ENCODE measurements at places on chromosomes 5 and 9.

GRCh38 chr5:122772446-122772845 is 2.4 kb upstream of the SNX2 start:
- DNase-seq: no peak

GRCh38 chr5:118611332-118611945 is 376.9 kb downstream of the DTWD2 start:
- DNase-seq: no peak

DNA sequence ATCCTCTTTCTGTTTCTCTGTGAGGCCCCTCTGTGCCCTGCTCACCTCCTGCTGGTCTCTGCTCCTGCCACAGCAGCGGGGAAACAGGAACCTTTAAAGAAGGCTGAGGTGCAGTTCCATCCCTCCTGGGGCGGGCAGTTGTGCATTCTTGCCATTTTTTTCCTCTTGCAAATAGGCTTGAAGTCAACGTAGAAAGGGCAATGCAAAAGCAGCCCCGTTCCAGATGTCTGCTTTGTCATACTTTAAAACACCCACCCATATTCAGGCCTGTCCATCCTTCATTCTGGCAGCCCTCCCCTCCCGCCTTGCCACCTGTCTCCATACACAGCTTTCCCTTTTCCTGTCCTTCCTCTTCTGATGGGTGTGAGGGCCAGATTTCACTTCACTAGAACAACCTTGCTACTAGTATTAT is 65.4 kb upstream of the KLF9 start:
- DNase-seq: no peak

DNA sequence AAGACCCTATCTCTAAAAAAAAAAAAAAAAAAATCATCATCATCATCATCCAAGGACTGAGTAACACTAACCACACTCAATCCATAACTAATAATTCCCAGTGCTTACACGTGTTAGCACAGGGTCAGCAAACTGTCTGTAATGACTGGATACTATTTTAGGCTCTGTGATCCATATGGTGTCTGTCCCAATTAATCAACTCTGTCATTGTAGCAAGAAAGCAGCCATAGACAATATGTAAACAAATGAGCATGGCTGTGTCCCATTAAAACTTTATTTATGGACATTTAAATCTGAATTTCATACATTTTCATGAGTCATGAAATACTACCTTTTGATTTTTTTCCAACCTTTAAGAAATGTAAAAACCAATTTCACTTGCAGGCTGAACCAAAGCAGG is 148.4 kb downstream of the SIL1 start:
- no peak for DNase-seq

DNA sequence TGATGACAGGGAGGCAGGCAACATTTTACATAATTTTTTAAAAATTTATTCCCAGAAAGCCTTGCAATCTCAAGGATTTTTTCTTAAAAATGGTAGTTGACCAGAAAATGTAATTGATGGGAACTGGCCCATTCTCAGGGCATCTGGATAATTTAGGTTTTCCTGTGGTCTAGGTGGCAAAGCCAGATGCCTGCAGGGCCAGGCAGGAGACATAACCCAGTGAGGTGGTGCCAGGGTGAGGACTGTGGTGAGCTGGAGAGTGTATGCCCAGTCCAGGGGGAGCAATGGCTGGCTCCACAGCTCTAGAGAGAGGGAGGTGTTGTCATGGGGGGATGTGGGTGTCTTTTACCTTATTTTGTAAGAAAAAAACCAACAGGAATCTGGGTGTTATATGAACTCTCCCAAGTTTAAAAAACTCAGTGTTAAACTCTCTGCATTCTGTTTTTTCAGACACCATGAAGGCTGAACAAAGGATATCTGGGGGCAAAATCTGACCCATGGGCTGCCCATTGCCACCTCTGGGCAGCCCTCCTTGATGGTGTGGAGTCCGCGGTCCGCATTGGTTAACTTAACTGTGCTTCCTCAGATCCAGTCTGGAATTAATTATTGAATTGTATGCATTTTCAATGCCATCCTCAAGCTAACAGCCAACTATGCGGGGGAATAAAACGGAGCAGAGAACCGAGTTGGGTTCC is 43.9 kb downstream of the BOD1 start:
- no peak for DNase-seq

- no peak for DNase-seq
These were observed 431.5 kb upstream of the SGCD start for GRCh38 chr5:155895484-155895883.

GRCh38 chr9:69674716-69675438 is 2.7 kb upstream of the APBA1 start:
- DNase-seq: no peak

DNA sequence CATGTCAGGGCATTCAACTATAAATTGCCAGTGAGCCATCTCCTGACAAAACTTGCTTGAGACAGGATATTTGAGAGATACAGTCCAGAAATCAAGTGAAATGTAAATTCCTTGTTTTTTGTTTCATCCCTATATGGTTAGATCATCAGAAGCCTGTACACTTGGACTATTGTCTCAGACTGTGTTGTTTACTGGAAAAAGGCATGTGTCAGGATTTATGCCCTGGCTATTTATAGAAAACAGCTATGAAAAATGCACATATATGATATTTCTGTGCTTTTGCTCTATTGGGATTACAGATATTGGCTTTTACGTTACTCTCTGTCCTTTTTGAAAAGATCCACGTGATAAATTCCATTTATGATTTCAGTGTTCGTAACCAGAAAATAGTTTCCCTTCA is 44.2 kb downstream of the IL31RA start:
- no peak for DNase-seq

DNA sequence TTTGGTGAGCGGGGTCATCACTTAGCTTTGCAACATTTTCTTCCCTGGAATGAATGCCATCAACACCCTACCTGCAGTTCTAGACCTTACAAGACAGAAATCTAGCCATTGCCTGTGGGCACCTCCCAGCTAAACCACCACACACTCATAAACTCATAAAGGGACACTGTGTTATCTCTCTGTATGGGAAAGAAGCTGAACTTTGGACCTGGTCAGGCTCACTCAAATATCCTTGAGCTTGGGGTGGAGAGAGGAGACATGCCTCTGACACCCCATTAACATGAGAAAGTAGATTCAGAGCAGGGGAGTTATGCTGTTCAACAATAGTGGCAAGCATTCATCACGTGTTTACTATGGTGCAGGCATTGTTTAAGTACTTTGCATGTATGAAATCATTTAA is 205.6 kb downstream of the ZNF462 start:
- no peak for DNase-seq

GRCh38 chr5:138789771-138790242 is 36.6 kb downstream of the CTNNA1 start:
- DNase-seq: peak; percentile 13

DNA sequence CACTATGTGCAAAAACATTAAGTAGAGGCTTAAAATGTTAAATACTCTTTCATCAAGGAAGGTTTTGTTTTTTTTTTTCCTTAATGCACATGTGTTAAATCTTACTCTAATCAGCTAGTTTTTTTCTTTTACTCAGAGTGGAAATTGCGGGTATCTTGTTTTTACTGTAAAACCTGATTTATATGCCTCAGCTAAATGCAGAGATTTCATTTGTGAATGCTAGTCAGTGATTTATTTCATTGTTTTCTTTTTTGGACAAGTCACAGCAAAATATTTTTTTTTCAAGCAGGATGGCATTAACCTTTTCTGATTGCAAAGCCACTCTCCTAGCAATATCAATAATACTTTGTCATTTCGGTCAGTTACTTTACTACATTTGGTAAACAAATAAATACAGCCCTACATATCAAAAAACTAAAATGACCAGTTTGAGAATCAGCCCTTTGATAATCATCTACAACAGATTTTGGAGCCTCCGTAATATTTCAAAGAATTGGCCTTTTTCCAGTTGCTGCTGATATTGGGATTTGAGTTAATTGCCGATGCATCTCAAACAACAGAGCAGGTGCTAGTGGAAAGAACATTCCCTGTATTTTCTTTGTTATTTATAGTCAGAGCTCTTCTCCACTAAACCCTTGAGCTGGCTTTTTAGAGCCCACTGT is 579.2 kb upstream of the ZNF608 start:
- DNase-seq: no peak

GRCh38 chr5:136042665-136043121 is 13.9 kb downstream of the TGFBI start:
- no peak for DNase-seq

DNA sequence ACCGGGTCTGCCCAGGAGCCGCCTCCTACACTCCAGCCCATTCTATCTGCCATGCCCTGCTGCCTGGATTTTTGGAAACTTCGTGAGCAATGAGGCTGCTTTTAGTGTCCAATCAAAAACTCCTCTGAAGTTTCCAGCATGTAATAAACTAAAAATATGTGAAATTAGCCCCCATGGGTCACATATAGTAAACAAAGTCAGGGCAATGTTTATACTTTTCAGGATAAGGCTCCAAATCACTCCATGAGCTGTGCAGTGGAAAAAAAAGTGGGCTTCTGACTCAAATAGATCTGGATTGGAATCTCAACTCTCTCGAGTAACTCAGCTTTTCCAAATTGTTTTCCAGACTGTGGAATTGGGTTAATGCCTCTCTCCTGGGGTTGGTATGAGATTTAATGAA is 68.2 kb downstream of the PIK3R1 start:
- DNase-seq: no peak

DNA sequence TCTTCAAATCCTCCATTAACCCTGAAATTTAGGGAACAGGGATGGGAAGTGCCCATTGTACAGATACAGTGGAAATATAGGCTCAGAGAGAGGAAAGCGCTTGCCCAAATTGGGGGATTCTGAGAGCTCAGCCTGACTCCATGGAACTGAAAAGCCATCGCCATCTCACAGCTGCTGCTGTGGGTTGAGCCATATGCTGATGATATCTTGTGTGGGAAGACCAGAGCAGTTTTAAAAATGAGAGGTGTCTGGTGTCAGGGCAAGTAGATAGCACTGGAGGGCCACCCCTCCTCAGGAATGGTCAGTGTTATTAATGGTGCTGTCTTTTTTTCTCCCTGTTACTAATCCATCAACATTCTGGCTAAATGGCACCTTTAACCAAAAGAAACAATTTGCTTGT is 50.9 kb upstream of the C5orf58 start:
- no peak for DNase-seq

GRCh38 chr9:73549991-73550390 is 398.3 kb downstream of the ANXA1 start:
- no peak for DNase-seq

GRCh38 chr5:168047669-168048111 is 243.8 kb upstream of the WWC1 start:
- no peak for DNase-seq

DNA sequence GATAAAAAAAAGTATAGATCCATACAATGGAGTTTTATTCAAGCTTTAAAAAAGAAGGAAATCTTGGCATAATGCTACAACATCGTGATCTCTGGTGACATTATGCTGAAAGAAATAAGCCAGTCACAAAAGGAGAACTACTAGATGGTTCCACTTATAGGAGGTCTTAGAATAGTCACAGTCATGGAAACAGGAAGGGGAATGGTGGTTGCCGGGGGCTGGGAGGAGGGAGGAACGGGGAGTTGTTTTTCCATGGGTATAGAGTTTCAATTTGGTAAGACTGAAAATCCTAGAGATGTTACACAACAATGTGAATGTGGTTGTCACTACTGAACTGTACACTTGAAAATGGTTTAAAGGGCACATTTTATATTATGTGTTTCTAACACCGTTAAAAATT is 94.5 kb downstream of the CFAP90 start:
- no peak for DNase-seq

GRCh38 chr9:89375191-89375760 is 57.0 kb downstream of the SECISBP2 start:
- DNase-seq: no peak

DNA sequence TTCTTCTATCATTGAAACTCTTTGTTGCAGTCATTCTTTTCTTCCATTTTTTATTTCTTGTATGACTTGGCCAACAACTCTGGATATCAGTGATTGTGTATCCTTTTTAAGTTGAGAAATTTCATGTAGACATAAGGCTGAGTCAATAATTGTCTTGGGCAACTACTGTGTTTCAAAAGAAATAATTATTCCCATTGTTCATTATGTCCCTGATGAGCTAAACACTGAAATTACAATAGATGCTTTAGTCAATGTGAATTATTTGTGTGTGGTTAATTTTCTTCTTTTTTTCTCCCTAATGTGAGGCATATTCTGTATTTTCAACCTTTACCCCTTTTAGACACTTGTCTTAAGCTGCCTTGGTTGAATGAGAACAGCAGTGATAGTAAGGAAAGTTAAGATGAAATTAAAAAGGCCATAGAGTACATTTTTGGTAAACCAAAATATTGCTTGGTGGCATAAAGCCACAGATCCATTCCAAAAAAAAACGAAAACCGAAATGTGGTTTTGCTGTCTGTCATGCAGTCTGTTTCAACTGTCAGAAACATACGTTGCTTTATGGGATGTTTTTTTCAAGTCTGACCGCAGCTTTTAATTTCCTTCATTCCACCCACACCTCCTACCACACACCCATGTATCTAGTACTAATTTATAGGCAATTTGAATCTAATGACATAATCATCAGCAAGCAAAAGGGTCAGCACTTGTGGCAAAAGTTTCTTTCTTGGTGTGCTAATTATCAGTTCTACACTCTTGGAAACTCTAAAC is 21.1 kb downstream of the TLE4 start:
- DNase-seq: no peak

DNA sequence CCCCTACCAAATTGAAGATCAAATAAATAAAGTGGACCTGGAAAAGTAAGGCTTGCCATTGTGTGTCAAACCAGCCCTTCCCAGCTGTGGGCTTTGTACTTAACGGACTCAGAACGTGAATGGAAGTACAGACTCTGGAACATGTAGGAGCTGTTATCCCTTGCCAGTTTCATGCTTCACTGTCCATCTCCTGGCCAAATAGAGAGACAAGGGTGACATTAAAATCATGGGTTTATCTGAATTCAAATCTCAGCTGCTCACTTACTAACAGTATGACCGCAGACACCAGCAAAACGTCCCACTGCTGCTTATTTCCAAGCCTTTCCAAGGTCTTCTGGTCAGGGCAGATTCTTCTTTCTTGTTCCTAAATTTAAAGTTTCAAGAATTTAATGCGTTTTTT is 52.2 kb downstream of the EXOSC2 start:
- no peak for DNase-seq

- no peak for DNase-seq
These were observed 11.1 kb downstream of the TGFBR1 start for GRCh38 chr9:99116003-99116411.

DNA sequence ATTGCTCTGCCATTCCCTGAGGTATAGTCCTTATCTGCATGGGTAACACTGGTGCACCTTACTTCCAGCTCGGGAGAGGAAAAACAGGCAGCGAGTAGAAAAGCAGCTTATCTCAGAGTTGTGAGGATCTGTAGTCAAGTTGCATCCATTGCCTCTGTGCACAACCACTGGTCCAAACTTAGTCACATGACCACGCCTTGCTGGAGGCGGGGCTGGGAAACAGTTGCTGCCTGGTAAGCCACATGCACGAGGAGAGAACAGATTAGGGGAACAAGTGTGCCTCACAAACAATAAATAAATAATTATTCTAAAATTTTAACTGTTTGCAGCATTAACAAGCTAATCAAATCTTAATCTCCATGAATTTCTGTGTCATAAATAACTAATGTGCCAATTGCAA is 18.6 kb downstream of the ZNF622 start:
- no peak for DNase-seq

- no peak for DNase-seq
These were observed 199.4 kb downstream of the AUH start for GRCh38 chr9:91162311-91162710.

- DNase-seq: no peak
These were observed 34.8 kb downstream of the ZNF131 start for GRCh38 chr5:43155394-43156096.
